ENCODE measurements at places on chromosomes 3 and 15. TPM values are rescaled to one million over a fixed set of nuclear protein-coding genes. Genes with fewer than 3 reads are reported as not detected.

Gene MUC20
- 7.3 TPM for total RNA-seq

Gene LMOD3
- total RNA-seq, result not detected

DNA sequence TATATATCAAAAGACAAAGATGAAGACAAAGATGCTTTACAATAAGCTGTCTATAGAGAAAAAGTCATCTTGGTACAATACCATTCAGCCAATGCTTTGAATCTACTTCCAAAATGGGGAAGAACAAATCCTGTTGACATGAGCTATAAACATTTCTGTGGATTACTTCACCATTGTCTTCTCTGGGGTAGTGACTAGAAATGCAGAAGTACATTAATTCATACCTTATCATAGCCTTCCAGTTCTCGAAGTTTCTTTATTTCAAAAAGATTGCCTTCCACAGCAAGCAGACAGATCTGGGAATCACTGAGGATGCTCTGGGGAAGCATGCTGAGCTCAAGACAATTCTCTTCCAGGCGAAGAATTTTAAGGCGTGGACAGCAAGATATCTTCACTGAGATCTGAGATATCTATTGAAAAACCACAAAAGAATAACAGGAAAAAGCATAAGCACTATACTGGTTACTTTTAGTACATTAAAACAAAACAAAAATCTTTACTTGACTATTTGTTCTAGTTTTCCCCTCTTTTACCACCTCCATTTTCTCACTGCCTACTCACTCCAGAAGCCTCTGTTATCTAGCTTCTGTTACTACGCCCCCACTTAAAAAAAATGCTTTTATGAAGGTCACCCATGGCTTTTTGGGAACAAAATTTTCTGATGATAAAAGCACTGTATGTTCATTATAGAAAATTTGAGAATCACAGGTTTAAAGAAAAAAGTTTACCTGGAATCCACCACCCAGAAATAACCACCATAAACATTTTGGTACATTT lies 3.6 kb downstream of the LRRC57 start:
- H3K36me3 ChIP-seq, result no peaks in the 10 kb centered on the region
- DNase-seq, result no peak
- H3K27ac ChIP-seq, result no peak overlapping the region
- H3K4me3 ChIP-seq, result no peak overlapping the region

- H3K4me1 ChIP-seq, result no peaks in the 10 kb centered on the region
- no peak overlapping the region for H3K4me3 ChIP-seq
- no peaks in the 10 kb centered on the region for H3K27me3 ChIP-seq
- DNase-seq, result no peak
- no peaks in the 10 kb centered on the region for H3K36me3 ChIP-seq
These were observed 90.1 kb upstream of the MYO5C start for GRCh38 chr15:52385670-52386069.

Measured in uterus (tissue), 4 donors.